ENCODE measurements at places on chromosomes 1 and 21. TPM values are rescaled to one million over a fixed set of nuclear protein-coding genes. Genes with fewer than 3 reads are reported as not detected.

C8B gene
- total RNA-seq = not detected

PLA2G4A gene
- total RNA-seq = 11.5 TPM

ANKRD13C gene
- total RNA-seq = 25.2 TPM

UBE2U gene
- total RNA-seq = not detected

FHL3 gene
- total RNA-seq = 33.1 TPM

HMCN1 gene
- total RNA-seq = 3.8 TPM

AMY1C gene
- 0.98 TPM for total RNA-seq

TDRD10 gene
- 2.3 TPM for total RNA-seq

TFF2 gene
- not detected for total RNA-seq

COL8A2 gene
- 5.1 TPM for total RNA-seq

SYT6 gene
- not detected for total RNA-seq

LCE1A gene
- total RNA-seq = 69.4 TPM

SPRR3 gene
- not detected for total RNA-seq

GPR157 gene
- 62.8 TPM for total RNA-seq

GRCh38 chr1:234395297-234395696 lies 22.0 kb downstream of the COA6 start:
- no peak overlapping the region for H3K27ac ChIP-seq
- no peak overlapping the region for H3K4me3 ChIP-seq
- DNase-seq = no peak
- peaks cover 5% of the 10 kb centered on the region for H3K4me1 ChIP-seq

DNA sequence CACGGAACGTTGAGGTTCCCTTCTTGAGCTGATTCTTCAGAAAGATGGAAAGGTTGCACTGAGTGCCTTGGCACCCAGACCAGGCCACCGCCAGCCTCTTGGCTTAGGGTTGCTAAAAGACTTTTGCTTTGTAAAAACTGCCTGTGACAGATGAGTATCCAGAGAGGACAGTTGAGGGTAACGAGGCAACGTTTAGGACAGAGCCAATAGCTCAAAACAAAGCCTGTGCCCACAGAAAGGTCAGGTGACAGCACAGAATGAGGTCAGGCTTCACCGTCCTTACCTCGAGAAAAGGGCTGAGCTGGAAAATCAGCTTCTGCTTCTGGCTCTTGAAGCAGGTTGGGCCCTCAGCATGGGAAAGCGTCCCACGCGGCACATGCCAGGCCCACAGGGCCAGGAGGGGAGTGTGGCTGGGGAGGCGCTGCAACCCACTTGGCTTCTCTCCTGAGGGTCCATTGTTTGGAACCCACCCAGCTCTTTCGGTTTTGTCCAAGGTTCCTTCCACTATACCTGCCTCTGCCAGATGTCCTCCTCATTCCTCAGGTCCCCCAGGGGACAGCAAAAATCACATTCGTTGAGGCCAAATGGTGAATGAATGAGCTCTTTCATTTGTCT lies 55.5 kb downstream of the SCCPDH start:
- no peaks in the 10 kb centered on the region for H3K4me1 ChIP-seq
- H3K27me3 ChIP-seq = no peaks in the 10 kb centered on the region
- H3K4me3 ChIP-seq = no peak overlapping the region
- H3K36me3 ChIP-seq = peaks cover 22% of the 10 kb centered on the region

- H3K36me3 ChIP-seq = no peaks in the 10 kb centered on the region
- DNase-seq = no peak
- no peaks in the 10 kb centered on the region for H3K27me3 ChIP-seq
- H3K4me1 ChIP-seq = no peaks in the 10 kb centered on the region
Measured at GRCh38 chr1:227102056-227102455, 162.0 kb downstream of the COQ8A start.

- H3K36me3 ChIP-seq = peaks cover 80% of the 10 kb centered on the region
- no peak for DNase-seq
- no peaks in the 10 kb centered on the region for H3K27me3 ChIP-seq
Measured at GRCh38 chr1:46284058-46284457, 19.4 kb downstream of the LRRC41 start.

GRCh38 chr1:214303141-214303930 lies 22.4 kb downstream of the SMYD2 start:
- H3K4me3 ChIP-seq = peak overlapping the region; percentile 14
- H3K36me3 ChIP-seq = no peaks in the 10 kb centered on the region
- DNase-seq = no peak

DNA sequence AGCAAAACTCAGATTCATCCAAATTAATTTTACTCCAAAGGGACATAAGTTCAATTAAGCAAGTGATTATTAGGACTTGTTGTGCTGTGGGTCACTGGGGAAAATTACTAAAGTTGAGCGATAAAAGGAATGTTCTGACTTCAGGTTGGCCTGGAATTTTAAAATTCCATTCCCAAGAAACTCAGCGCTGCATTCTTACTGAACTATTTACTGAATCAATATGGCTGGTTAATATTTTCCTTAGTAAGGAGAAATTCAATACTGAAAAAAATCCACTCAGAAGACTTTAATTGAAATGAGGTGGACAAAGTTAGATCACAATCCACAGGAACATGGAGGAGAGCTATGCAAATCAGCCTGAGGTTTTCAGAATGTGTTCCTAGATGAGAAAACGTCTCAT lies 578.9 kb upstream of the NR5A2 start:
- no peaks in the 10 kb centered on the region for H3K27me3 ChIP-seq
- no peaks in the 10 kb centered on the region for H3K4me1 ChIP-seq
- no peaks in the 10 kb centered on the region for H3K36me3 ChIP-seq
- no peak for DNase-seq
- H3K27ac ChIP-seq = no peak overlapping the region
- no peak overlapping the region for H3K4me3 ChIP-seq

GRCh38 chr1:25118546-25118945 lies 113.8 kb downstream of the SYF2 start:
- no peak overlapping the region for H3K27ac ChIP-seq
- H3K36me3 ChIP-seq = no peaks in the 10 kb centered on the region
- H3K4me3 ChIP-seq = no peak overlapping the region
- no peak for DNase-seq

DNA sequence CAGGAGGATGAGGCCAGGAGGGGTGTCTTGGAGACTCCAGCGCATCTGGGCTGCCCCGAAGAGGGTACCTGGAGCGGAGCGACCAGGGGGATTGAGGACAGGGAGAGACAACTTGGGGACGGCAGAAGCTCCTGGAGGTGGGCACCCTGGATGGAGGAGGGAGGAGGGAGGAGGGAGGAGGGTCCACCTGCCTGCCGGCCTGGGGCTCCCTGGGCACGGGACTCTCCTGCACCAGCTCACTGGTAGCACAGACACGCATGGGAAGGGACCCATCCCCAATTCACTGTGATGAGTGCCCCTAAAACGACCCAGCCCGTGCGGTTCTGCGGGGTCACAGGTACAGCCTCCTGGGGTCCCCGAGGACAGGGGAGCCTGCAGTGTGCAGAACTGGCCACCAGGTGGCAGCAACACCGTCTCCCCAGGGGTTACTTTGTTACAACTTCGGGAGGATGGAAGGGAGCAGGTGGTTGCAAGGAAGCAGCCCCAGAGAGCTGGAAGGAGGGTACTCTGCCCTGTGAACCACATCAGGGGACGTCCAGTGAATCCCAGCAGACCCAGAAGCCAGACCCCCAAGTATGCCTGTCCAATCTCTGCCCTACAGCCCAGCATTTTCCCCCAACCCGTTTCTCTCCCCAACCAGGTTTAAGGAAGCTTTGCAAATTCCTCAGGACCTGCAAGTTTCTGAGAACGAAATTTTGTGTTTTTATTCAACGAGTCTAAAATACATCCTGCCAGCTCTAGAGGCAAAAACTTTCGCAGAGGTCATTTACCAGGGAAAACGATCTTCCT lies 482.4 kb downstream of the NPHP4 start:
- no peak overlapping the region for H3K4me3 ChIP-seq
- H3K27ac ChIP-seq = no peak overlapping the region

DNA sequence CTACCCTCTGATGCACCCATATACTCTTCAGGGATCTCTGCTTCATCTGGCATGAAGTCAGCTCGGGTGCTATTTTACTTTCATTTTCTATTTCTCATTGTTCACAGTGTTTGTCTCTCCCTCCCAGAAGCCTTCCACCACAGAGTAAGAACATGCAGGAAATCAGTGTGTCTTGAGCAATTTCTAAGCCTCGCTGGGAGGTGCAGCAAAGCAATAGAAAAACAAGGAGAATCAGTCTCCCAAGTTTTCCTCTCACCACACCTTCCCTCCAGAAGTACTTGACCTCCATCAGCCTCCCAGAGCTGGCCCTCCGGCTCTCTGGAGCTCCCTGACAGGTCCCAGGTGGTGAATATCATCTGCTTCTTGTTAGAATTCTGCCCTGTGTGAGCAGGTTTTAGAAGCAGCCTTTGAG lies 594.7 kb upstream of the CAMK1G start:
- H3K27me3 ChIP-seq = no peaks in the 10 kb centered on the region
- H3K27ac ChIP-seq = no peak overlapping the region
- H3K4me1 ChIP-seq = peaks cover 5% of the 10 kb centered on the region
- peak overlapping the region; percentile 35 for H3K4me3 ChIP-seq
- no peak for DNase-seq

DNA sequence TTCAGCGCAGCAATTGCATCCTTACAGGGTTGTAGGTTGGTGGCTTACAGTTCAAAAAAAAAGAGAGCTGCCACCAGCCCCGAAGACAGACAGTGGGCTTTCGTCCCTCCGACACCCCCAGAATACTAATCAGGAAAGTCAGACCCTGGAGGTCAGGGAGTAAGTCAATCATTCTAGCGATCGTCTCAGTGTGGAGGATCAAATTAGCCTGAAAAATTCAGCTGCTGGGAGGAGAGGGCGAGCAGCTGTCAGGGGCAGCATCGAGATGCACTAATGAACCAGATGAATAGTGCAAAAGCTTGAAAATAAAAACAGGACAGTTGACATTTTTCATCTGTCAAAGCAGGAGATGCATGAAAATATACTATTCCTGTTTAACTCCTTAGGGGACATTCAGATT lies 138.4 kb downstream of the NEK7 start:
- H3K27me3 ChIP-seq = no peaks in the 10 kb centered on the region
- no peak overlapping the region for H3K27ac ChIP-seq
- no peaks in the 10 kb centered on the region for H3K4me1 ChIP-seq
- H3K4me3 ChIP-seq = no peak overlapping the region

- no peaks in the 10 kb centered on the region for H3K27me3 ChIP-seq
- DNase-seq = no peak
- no peaks in the 10 kb centered on the region for H3K4me1 ChIP-seq
- H3K27ac ChIP-seq = no peak overlapping the region
- peaks cover 5% of the 10 kb centered on the region for H3K36me3 ChIP-seq
Measured at GRCh38 chr21:14088391-14088790, 122.4 kb downstream of the LIPI start.

GRCh38 chr1:220451532-220451931 lies 76.4 kb upstream of the MARK1 start:
- no peaks in the 10 kb centered on the region for H3K4me1 ChIP-seq
- no peak for DNase-seq
- H3K36me3 ChIP-seq = no peaks in the 10 kb centered on the region
- no peak overlapping the region for H3K27ac ChIP-seq
- H3K27me3 ChIP-seq = peaks cover 8% of the 10 kb centered on the region
- no peak overlapping the region for H3K4me3 ChIP-seq

GRCh38 chr1:227234998-227235405 lies 83.3 kb downstream of the CDC42BPA start:
- no peak overlapping the region for H3K4me3 ChIP-seq
- no peak overlapping the region for H3K27ac ChIP-seq
- H3K4me1 ChIP-seq = no peaks in the 10 kb centered on the region
- DNase-seq = no peak

DNA sequence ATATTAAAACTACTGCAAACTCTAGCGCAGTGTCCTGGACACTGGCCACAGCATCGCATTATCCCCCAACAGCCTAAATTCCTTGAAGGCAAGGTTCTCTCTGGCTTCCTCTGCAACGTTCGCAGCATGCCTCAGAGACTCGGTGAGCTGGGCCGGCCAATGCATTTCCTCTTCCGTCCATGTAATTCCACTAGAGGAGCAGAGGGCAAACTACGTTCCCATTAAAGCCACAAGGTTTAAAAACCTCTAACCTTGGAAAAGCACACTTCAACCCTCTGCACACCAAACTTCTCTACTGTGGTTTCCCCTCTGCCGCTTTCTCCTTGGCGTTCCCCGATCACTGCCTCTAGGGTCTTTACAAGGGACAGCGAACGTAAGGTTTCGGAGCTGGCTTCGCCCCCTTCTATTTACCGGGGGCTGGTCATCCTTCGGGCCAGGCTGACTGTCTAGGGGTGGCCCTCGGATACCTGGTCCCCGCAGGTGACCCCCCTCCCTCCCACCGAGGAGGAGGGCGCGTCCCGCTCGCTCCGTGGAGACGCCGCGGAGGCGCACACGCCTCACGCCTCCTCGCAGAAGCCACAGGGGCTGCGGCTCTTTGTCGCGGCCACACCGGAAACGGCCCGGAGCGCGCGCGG lies 456 bp upstream of the SMYD2 start:
- DNase-seq = no peak
- H3K4me1 ChIP-seq = peaks cover 34% of the 10 kb centered on the region
- no peaks in the 10 kb centered on the region for H3K36me3 ChIP-seq
- no peaks in the 10 kb centered on the region for H3K27me3 ChIP-seq
- H3K4me3 ChIP-seq = peak overlapping the region; percentile 75

- H3K27ac ChIP-seq = peak overlapping the region; percentile 24
- no peak overlapping the region for H3K4me3 ChIP-seq
- peaks cover 3% of the 10 kb centered on the region for H3K27me3 ChIP-seq
- DNase-seq = no peak
- no peaks in the 10 kb centered on the region for H3K4me1 ChIP-seq
Measured at GRCh38 chr1:231443363-231443762, 21.3 kb upstream of the EGLN1 start.

Data from suprapubic skin (tissue), 4 donors.